CD14-positive monocyte (primary cell): ENCODE measurements at places on chromosomes 2 and 18. TPM values are rescaled to one million over a fixed set of nuclear protein-coding genes. Genes with fewer than 3 reads are reported as not detected.

Gene SERPINB13
- not detected for polyA plus RNA-seq

Gene ANKRD30B
- not detected for polyA plus RNA-seq

- peak; percentile 53 for DNase-seq
- no peaks in the 10 kb centered on the region for H3K27me3 ChIP-seq
- peak overlapping the region; percentile 29 for H3K4me3 ChIP-seq
- H3K4me1 ChIP-seq, result peaks cover 33% of the 10 kb centered on the region
- no peak overlapping the region for H3K27ac ChIP-seq
These were observed 82.0 kb downstream of the STK39 start for GRCh38 chr2:168165397-168165796.

- no peak overlapping the region for H3K4me3 ChIP-seq
- no peaks in the 10 kb centered on the region for H3K27me3 ChIP-seq
- DNase-seq, result no peak
- no peak overlapping the region for H3K27ac ChIP-seq
These were observed 19.3 kb upstream of the CPS1 start for GRCh38 chr2:210536973-210537650.

DNA sequence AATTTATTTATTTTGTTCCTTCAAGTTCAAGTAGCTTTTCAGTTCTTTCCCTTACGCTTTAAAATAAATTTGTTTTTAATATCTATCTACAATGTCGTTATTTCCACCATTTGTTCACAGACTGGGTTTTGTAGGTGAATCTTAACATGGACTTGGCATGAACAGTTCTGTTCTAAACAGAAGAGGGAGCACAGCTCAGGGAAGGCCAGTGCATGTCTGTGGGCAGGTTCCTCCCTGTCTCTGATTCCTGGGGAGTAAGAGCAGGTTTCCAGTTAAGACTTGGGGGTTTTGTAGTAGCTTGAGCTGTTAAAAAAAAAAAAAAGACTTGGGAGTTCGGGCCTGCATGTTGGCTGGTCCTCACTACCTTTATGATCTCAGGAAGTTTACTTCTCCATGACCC, 11.1 kb downstream of the TTL start:
- no peaks in the 10 kb centered on the region for H3K27me3 ChIP-seq
- H3K4me1 ChIP-seq, result no peaks in the 10 kb centered on the region

GRCh38 chr2:69789175-69789721, 40.2 kb upstream of the GMCL1 start:
- no peaks in the 10 kb centered on the region for H3K27me3 ChIP-seq
- H3K4me1 ChIP-seq, result peaks cover 7% of the 10 kb centered on the region
- H3K4me3 ChIP-seq, result no peak overlapping the region
- DNase-seq, result no peak
- H3K36me3 ChIP-seq, result peaks cover 69% of the 10 kb centered on the region
- H3K27ac ChIP-seq, result no peak overlapping the region

DNA sequence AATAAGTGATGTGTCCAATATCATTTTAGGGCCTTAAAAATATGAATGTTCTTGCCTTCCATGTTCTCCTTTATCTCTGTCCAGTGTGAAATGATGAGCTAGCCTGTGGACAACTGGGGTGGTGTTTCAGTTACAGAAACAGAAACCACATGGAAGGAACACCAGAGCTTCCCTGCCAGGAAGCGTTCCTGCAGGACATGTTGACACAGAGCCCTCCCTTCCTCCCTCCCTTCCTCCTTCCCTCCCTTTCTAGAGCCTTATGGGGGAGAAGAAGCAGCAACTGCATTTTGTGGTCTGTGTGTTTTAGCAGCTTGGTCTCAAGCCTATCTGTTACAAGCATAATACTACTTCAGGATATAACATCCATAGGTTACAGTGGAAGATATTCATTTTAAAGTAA, 539.7 kb upstream of the NETO1 start:
- H3K4me3 ChIP-seq, result no peak overlapping the region
- no peak for DNase-seq
- no peak overlapping the region for H3K27ac ChIP-seq
- no peaks in the 10 kb centered on the region for H3K4me1 ChIP-seq

DNA sequence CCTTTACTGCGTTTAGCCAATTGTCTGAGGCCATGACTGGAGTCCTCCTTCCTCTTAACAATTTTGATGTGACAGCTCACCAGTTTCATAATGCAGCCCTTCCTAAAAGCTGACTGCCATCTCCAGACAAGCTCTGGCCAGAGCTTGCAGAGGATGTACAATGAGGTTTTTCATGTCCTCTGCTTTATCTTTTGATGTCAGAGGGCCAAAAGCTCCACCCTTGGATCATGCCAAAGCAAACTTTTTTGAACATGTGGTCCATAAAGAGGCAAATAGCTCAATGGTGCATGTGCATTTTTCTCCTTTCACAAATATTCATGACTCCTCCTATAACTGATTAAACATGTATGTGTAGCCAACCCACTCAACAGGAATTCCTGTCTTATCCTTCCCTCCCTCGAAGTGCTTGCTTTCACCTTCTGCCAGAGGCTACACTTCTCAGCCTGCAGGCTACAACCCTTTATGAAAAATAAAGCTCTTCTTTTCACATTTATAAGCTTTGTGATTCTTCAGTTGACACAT, 266.2 kb downstream of the FBXO15 start:
- no peaks in the 10 kb centered on the region for H3K36me3 ChIP-seq
- DNase-seq, result no peak

GRCh38 chr2:15521641-15522181, 39.4 kb downstream of the NBAS start:
- H3K4me1 ChIP-seq, result peaks cover 4% of the 10 kb centered on the region
- no peak for DNase-seq
- H3K4me3 ChIP-seq, result no peak overlapping the region
- no peaks in the 10 kb centered on the region for H3K27me3 ChIP-seq
- H3K27ac ChIP-seq, result no peak overlapping the region

GRCh38 chr2:1746174-1747064, 2.1 kb upstream of the PXDN start:
- H3K4me3 ChIP-seq, result no peak overlapping the region
- no peak overlapping the region for H3K27ac ChIP-seq
- H3K36me3 ChIP-seq, result no peaks in the 10 kb centered on the region

GRCh38 chr2:127829845-127830246, 18.9 kb upstream of the WDR33 start:
- H3K27me3 ChIP-seq, result no peaks in the 10 kb centered on the region
- no peak overlapping the region for H3K4me3 ChIP-seq
- H3K27ac ChIP-seq, result no peak overlapping the region
- no peak for DNase-seq

DNA sequence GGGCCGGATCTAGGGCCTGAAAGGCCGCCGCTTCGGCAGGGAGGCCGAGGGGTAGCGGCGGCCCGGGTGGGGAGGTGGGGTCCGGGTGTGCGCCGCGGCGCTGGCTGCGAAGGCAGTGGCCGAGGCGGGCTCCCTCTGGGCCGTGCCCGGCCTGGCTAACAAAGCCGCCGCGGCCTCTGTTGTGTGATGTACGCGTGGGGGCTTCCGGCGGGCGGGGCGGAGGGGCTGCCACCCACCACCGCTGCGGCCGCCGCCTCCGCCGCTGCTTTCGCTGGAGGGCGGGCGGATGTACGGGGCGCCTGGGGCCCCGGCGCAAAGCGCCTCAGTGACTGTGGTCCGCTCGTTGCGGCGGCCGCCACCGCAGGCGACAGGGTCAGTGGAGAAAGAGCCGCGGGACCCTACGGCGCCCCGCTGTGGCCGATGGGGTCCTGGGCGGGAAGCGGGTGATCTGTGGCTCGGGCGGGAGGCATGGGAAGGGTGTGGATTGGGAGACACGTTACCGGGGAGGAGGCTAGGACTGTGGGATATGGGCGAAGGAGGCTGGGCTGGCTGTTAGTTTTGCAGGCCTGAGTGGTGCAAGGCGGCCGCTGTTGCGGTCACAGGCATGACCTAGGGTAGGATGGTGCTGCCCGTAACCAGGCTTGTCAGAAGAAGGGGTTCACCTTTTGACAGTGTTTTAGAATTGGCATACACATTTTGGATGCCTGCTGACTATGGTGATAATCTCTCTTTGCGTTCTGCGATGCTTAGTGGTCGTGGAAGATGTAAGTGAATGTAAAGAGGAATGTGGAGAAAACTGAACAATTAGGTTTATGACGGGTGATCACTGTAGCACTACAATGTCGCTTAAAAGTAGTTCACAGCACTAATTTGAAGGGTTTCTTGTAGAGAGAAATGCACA, 662 bp downstream of the BZW1 start:
- H3K27me3 ChIP-seq, result no peaks in the 10 kb centered on the region
- H3K4me3 ChIP-seq, result peak overlapping the region; percentile 85
- H3K27ac ChIP-seq, result peak overlapping the region; percentile 98
- H3K4me1 ChIP-seq, result peaks cover 40% of the 10 kb centered on the region
- peaks cover 38% of the 10 kb centered on the region for H3K36me3 ChIP-seq
- peak; percentile 63 for DNase-seq

DNA sequence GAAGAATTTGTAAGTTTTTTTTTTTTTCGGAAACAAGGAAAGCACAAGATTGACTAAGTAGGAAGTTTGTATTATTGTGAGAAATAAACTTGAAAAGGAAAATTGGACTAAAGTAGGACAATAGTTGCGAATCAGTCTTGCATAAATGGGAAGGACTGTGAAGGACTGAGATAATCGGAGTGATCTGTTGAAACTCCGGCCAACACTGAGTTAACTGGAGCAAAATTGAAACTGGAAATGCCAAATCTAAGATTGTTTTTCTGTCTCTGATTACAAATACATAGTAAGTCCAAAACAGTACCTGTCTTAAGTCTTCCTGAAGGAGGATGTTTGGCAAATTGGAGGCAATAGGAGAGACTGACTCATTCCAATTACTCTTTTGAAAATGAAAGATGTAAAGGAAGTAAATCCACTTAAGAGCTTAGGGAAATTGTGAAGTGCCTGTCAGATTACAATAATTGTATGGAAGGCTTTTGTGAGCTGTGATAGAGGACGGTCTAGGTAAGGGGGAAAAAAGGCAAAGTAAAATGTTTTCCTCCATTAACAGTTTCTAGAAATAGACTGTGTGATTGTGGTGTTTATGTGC, 204.9 kb upstream of the CYRIA start:
- no peaks in the 10 kb centered on the region for H3K27me3 ChIP-seq
- no peak for DNase-seq
- H3K4me1 ChIP-seq, result no peaks in the 10 kb centered on the region
- no peak overlapping the region for H3K27ac ChIP-seq
- H3K36me3 ChIP-seq, result no peaks in the 10 kb centered on the region
- no peak overlapping the region for H3K4me3 ChIP-seq
